ENCODE measurements at places on chromosomes 7 and 10. TPM values are rescaled to one million over a fixed set of nuclear protein-coding genes. Genes with fewer than 3 reads are reported as not detected.

Gene FAM25A
- total RNA-seq = not detected

GRCh38 chr7:107594961-107595737 lies 15.1 kb downstream of the BCAP29 start:
- peaks cover 15% of the 10 kb centered on the region for H3K4me1 ChIP-seq
- no peaks in the 10 kb centered on the region for H3K27me3 ChIP-seq

DNA sequence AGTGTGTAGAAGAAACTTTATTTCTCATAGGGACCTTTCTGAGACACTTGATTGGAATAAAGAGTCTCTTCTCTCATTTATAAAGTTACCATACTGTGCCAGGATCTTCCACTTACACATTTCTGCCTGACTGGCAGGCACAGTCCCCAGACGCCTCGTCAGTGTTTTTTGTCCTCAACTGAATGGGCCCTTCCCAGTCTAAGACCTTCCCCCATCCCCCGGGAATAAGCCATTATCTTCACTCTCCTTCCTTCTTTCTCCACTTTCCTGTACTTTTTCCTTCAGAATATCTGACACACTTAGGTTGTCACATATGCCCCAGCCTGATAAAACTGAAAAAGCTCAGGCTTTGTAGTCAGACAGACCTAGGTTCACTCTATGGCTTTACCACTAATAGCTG lies 35.3 kb upstream of the KCNIP2 start:
- no peak for DNase-seq
- H3K27ac ChIP-seq = no peak overlapping the region

Gene CALML5
- not detected for total RNA-seq

Gene FAM221A
- total RNA-seq = 8.5 TPM

Gene APBB1IP
- total RNA-seq = 11.0 TPM

All from aorta (tissue), 5 donors.